ENCODE measurements at places on chromosomes 4 and X.

DNA sequence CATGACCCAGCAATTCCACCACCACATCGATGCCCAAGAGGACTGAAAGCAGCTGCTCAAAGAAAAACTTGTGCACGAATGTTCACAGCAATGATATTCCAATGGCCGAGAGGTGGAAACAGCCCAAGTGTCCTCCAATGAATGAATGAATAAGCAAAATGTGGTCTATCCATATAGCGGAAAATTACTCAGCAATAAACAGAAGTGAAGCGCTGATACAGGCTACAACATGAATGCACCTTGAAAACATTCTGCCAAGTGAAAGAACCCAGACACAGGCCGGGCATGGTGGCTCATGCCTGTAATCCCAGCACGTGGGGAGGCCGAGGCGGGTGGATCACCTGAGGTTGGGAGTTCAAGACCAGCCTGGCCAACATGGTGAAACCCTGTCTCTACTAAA lies 5.2 kb upstream of the SLC2A9 start:
- DNase-seq = no peak

- no peak for DNase-seq
Observed at GRCh38 chr4:54094451-54094850, 5.5 kb upstream of the GSX2 start.

- DNase-seq = no peak
Observed at GRCh38 chr4:7052923-7053715, 9.9 kb downstream of the TADA2B start.

GRCh38 chrX:86981326-86981879 lies 536.2 kb upstream of the KLHL4 start:
- DNase-seq = no peak

- no peak for DNase-seq
Observed at GRCh38 chr4:83821493-83821892, 285.6 kb downstream of the GPAT3 start.

- DNase-seq = no peak
Observed at GRCh38 chrX:109656774-109657173, 31.8 kb upstream of the KCNE5 start.

DNA sequence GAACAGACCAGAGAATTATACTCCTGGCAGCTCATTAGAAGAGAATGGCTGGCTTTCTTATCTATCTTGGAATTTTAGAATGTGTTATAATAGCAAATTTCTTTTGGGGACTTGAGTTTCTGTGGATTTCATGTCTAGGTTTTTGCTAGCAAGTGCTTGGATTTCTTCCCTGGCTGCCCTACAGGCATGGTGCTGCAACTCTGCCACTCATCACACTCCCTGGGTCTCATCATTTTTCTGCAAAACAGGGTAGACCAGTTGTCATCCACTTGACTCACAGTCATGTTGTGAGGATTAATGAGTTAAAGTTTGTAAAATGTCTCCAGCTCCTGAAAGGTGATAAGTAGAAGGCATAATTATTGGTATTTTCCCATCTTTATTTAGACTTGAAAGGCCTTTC lies 60.7 kb upstream of the LCORL start:
- no peak for DNase-seq

GRCh38 chrX:2848871-2849301 lies 20.2 kb downstream of the GYG2 start:
- no peak for DNase-seq

DNA sequence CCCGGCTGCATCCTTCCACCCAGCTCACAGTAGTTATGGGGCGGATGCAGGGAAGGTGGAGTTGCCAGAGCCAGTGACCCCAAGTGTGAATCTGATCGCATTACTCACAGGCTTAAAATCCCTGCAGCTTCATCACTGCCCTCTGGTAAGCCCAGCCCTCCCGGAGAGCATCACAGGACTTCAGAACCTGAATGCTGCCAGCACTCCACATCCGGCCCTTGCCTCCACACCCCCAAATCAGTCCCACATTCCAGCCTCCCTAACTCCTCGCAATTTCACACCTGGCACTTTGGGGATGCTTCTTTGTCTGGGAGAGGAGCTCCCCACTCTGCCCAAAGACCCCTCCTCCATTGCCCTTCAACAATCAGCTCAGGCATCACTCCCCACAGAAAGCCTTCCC lies 15.6 kb downstream of the RASL11B start:
- DNase-seq = no peak

- no peak for DNase-seq
Observed at GRCh38 chr4:140046543-140046942, 107.4 kb downstream of the MAML3 start.

GRCh38 chr4:8594097-8595038 lies 1.8 kb downstream of the CPZ start:
- DNase-seq = peak; percentile 62

DNA sequence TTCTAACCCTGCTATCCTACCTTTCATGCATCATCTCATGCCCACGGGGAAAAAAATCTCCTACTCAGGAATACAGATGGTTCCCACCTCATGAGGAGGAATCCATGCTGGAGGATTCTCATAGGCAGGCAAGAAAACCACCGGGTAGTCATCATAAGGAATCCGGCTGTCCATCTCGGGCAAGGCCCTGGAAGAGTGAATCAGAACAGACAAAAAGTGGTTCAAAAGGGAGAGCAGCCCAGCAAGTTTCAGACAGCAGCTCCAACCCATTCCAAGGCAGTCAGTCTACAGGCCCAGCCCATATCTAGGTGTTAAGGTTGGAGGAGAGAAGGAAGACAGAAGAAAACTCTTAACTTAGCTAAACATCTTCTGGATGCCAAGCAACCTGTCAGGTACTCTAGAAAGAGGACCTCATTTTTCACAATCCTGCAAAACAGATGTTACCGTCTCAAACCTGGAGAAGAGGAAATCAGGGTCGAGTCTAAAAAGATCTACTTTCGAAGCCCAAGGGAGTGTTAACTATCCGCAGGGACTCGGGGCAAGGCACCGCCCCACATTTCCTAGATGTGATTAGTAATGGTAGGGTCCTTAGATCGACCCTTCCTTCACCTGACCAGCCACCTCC lies 447 bp downstream of the PDZD11 start:
- no peak for DNase-seq

DNA sequence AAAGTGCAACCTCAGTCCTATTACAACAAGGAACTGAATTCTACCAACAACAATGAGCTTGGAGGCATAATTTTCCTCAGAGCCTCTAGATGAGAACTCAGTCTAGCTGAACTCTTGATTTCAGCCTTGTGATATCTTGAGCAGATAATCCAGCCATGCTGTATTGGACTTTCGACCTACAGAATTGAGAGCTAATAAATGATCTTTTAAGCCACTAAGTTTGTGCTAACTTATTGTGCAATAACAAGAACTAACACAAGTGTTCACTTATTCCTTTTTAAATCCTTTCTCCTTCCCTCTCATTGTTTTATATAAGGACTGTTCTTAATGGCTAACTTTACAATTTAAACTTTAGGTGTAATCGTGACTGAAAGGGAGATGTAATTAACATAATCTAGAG lies 140.7 kb downstream of the MAGEB17 start:
- DNase-seq = no peak

DNA sequence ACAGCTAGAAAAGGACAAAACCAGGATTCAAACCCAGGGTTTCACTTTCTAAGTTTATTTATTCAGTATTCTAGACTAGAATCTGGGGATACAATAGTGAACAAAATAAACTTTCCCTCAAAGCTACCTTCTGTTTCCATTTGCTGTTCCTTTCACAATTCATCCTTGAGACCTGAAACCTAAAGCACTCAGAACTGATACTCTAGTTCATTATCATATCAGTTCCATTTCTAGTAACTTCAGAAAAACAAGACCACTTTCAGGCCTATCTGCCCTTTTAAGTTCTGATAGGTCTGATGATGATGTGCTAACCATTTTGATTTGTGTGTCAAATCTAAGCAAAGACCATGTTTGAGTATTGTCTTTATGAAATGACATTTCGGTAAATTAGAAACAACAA lies 7.8 kb upstream of the XK start:
- DNase-seq = no peak

DNA sequence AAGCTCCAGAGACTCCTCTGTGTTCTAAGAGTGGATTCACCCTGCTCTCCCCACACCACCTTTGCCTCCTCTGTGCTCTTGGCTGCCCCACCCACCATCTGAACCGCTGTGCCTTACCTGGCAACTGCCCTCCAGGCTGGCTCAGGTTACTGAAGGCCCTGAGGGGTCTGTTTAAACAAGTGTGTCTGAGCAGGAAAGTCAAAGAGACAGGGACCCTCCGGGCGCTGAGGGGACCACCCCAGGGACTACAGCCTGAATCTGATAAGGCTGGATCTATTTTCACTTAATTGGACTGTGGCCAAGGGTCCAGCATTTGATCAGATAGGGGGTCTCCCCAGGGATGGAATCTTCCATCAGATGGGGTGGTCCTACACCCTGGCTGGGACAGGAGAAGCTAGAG lies 10.4 kb upstream of the MSX1 start:
- no peak for DNase-seq

DNA sequence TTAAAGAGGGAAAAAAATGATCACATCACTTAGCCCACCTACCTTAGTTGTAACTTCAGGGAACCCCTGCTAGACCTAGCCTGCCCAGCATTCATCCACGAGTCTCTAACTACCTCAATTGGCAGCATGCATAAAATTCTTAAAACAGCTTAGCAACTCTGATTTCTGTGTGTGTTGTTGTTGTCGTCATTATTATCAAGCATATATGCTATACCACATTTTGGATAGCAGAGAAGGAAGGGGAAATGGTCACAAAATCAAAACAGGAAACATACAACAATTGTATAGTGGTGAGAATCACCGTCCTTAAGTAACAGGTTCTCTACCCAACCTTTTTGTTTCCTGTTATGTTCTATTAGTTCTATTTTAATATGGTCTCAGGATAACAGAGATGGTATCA lies 2.7 kb upstream of the ACOT9 start:
- no peak for DNase-seq

DNA sequence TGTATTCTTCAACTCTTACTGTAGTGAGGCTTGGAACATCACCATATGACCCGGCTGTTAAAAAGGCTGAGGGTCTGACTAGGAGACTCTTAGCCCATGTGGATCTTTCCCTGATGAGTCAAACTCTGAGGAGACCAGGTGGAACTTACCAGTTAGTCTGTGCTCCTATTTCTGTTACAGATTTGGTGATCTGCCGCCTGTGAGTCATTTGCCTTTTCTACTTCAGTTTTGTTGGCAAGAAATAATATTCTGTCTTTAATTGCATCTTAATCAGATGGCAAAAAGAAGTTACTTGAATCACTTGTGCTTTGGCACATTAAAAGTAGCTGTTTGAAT lies 48.4 kb downstream of the MTM1 start:
- DNase-seq = no peak

GRCh38 chrX:139750390-139750789 lies 42.4 kb upstream of the MCF2 start:
- no peak for DNase-seq

- DNase-seq = peak; percentile 18
Observed at GRCh38 chr4:25358515-25359275, 18.4 kb upstream of the ANAPC4 start.

GRCh38 chr4:29560452-29560851 lies 1159.7 kb upstream of the PCDH7 start:
- DNase-seq = no peak

- no peak for DNase-seq
Observed at GRCh38 chr4:16007471-16008095, 44.6 kb upstream of the FGFBP2 start.

- DNase-seq = no peak
Observed at GRCh38 chrX:40063555-40063954, 34.2 kb downstream of the BCOR start.

DNA sequence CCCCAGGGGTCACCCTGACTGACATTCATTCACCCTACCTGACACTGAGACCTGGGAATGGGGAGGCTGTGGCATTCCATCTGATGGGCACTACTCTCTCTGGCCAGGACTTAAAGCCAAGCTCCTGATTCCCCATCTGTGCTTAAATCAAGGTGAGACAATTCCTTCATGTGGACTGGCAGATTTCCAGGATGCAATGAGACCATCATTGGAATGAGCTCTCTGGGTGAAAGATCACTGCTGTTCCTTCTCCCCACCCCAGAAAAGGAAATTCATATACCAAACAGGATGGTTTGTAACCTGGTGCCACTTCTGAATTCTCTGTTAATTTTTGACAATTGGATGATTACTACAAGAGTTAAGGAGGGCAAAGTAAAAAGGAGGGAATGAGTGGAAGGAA lies 354.8 kb downstream of the MID1IP1 start:
- DNase-seq = no peak

DNA sequence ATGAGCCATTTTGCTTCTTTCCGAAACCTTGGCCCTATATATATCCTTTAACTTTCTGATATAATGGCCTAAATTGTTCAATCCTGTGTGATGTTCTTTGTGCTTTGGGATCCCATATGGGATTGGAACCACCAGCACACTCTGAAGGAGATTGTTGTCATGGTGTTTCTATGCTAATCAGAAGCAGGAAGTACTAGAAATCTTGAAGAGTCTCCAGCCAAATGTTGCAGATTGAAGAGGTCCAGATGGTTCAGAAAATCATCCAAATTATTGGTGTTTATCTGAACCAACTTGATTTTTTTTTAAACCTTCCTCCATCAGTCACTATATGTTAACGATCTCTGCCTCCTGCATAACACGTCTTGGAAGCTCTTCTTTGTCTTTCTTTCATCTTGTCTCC lies 72.8 kb downstream of the KIT start:
- no peak for DNase-seq

Measured in RPMI8226 (cell line).